Activated CD4-positive, alpha-beta T cell treated with anti-CD3 and anti-CD28 coated beads, Interleukin-2, amount 50 U/mL, for 48 hours (primary cell): ENCODE measurements at places on chromosomes 3 and 15.

DNA sequence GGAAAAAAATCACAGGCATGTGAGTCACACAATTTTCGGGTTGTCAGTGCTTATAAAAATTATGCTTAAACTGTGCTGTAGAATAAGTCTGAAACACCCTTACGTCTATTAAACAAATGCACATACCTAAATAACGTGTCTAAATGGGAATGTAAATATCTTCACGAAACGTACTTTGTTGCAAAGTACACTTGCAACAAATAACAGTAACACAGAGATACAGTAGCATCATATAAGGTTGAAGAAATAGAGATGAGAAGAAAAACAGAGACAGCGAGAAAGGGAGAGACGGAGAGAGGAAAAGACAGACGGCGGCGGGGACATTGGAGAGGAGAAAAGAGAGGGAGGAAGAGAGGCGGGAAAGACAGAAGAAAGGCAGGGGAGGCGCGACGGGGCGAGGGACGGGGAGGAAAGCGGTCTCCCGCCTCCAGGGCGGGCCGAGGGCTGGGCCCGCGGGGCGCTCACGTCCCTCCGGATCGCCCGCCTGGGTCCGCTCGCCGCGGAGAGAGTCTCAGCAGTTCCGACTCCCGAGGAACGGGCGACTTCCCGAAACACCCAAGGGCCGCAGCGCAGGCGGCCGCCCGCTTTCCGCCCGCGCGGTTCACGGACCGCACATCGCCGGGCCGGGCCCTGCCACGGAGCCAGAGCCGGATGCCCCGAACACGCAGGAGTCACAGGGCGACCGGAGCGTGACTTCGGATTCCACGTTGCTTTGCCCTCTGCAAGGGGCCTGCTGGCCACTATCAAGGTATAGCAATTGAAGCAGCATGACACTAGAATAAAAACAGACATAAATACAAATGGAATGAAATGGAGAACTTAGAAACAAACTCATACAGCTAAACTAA lies 153.4 kb downstream of the LMLN start:
- DNase-seq = no peak

- no peak for DNase-seq
These were observed 166.5 kb upstream of the ATP11B start for GRCh38 chr3:182626484-182627467.

- no peak for DNase-seq
These were observed 128.7 kb upstream of the WNT5A start for GRCh38 chr3:55615694-55616295.

DNA sequence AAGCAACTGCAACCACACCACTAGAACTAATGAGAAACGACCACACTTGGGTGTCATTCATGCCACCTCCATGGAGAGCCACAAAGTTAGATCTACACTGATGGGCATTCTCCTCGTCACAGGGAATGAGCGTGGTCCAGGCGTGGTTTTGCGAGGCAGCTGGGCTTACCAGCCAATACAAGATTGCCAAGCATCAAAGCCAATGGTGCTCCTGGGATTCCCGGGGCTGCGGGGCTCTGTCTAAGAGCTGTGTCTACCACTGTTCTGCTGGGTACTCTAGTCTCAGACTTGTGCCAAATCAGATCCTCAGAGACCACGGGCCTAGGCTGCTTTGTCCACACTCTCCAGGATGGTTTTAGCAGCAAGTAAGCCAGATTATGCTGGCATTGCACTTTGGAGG lies 43.8 kb downstream of the RAB6B start:
- no peak for DNase-seq

- DNase-seq = no peak
These were observed 24.1 kb downstream of the IFT80 start for GRCh38 chr3:160374925-160375324.

GRCh38 chr15:25797936-25798901 lies 64.9 kb downstream of the ATP10A start:
- no peak for DNase-seq

DNA sequence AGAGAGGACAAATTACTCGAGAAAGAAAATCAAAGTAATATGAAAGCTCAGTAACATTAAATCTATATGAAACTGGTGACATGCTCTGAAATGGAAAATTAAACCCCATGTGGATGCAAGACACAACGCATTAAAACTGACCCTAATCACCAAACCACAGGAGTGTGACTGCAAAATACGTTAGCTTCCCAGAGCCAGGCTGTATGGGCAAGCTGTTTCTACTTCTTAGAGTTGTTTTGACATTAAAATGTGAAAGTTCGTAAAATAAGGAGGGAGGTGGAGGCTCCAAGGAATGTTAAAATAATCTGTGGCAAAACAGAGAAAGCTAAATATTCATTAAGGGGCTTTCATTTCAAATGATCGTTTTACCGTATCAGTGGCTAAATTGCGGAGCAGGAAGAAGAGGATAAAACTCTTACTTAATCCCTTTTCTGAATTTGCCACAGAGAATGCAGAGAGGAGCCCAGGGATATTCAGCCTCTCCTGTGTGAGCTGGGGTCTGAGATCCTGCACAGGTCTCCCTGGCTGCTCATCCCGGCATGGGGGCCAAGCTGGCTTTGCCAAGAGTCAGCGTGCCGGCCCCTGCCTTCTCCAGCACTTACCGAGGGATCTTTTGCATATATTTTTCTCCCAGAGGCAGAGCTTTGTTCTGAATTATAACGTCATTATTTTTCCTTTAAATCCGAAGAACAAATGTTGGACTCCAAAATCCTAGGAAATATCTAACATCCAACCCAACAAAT lies 239.8 kb upstream of the THBS1 start:
- no peak for DNase-seq

DNA sequence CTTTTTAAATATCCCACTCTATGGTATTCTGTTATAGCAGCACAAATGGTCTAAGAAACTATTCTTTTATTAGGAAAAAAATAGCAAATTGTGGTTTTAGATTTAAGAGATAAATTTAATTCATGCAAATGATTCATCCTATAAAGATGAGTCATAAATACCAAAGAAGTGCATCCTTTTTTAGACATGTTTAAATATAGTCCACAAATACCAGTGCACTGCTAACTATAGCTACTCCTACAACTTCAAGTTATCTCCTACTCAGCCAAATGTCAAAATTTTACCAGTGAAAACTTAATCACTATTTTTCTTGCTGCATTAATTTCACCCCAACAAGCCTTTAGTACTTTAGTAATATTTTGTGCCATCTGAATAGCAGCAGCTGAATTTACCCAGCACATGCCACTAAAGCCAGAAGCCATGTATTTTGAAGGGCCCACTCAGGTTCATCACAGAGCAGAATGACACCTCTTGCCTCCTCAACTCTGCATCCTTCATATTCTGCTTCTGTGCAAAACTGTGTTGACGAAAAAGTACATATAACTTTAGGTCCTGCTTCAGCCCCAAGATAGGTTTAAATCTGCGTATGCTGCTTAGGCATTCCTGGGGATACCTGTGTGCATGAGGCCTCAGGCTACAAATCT lies 24.9 kb downstream of the CX3CR1 start:
- DNase-seq = no peak

- DNase-seq = no peak
These were observed 400.4 kb downstream of the LPP start for GRCh38 chr3:188554404-188554803.

DNA sequence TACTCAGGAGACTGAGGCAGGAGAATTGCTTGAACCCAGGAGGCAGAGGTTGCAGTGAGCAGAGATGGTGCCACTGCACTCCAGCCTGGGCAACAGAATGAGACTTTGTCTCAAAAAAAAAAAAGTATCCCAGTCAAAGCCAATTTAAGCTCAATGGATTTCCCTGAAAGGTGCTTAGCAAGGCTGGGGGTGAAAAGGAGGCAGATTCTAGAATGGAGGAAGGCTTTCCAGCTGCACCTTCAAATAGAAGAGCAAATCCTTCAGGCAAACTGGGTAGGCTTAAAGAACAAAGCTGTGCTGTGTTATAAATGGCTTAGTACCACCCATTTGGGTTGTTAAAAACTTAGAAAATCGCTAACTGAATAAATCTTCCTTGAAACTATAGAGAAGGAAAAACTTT lies 3.0 kb upstream of the IFT57 start:
- no peak for DNase-seq

DNA sequence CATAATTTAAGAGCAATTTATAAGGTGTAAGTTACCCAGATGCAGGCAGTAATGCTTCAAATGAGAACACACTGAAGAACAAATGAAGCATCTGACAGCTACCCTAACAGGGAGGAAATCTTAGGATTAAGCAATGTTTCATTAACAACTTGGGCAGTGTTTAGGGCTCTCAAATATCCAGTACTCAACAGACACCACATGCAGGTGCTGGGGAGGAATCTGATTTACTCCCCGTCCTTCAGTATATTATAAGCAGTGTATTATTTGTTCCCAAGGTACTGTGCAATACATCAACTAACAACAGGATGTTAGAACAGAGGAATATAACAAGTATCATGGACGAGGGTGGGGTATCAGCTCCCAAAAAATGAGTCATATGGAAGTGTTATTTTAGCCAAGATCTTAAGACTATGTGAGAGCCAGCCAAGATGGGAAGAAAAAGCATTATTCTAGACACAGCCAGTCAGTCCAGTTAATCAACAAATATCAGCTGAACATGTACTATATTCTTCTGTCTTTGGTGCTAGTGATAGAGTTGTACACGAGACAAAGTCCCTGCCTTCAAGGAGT lies 20.4 kb downstream of the BTBD1 start:
- DNase-seq = no peak
